Upper lobe of right lung (tissue), 1 donor: ENCODE measurements at places on chromosomes 6 and 20. TPM values are rescaled to one million over a fixed set of nuclear protein-coding genes. Genes with fewer than 3 reads are reported as not detected.

The FABP7 gene
- not detected for total RNA-seq

The CD40 gene
- 36.8 TPM for total RNA-seq

The CCNC gene
- total RNA-seq = 40.3 TPM

- no peak for DNase-seq
Measured at GRCh38 chr6:134253681-134254080, 64.2 kb downstream of the SGK1 start.

DNA sequence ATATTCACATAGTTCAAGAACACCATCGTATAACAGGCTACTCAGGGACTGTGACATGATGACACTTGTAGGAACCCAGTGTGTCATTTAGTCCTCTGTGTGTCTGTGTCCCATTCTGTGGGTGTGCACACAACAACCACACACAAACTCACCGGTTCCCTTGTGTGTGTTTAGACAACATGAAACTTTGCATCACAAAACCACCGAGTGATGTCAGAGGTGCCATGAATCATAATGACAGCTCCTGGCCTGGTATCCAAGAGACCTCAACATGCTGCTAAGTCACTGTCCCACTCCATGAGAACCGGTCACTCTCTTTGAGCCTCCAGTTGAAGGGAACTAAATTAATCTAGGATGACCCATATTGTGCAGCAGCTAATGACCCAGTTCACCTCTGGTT lies 421.3 kb downstream of the PREX1 start:
- no peak for DNase-seq

- DNase-seq = peak; percentile 73
Measured at GRCh38 chr20:29878281-29878741, 1379.2 kb upstream of the DEFB115 start.

- peak; percentile 68 for DNase-seq
Measured at GRCh38 chr6:158009114-158009891, 27.6 kb downstream of the SYNJ2 start.

DNA sequence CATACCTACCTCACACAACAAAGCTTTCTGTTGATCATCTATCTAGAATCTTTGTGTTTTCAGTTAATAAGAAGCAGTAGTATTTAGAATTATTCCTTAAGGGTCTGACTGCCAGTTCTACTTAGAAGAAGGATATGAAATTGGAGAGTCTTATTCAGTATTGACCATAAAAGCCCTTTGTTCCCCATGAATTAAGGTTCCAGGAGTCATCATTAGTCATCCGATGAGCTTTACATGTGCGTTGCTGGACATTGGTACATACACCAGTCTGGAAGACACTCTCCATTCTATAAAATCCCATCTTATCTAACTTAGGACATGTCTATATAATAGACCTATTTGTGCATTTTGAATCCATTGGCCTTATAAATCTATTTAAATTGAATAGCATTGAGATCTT lies 34.4 kb upstream of the RNF217 start:
- DNase-seq = no peak

DNA sequence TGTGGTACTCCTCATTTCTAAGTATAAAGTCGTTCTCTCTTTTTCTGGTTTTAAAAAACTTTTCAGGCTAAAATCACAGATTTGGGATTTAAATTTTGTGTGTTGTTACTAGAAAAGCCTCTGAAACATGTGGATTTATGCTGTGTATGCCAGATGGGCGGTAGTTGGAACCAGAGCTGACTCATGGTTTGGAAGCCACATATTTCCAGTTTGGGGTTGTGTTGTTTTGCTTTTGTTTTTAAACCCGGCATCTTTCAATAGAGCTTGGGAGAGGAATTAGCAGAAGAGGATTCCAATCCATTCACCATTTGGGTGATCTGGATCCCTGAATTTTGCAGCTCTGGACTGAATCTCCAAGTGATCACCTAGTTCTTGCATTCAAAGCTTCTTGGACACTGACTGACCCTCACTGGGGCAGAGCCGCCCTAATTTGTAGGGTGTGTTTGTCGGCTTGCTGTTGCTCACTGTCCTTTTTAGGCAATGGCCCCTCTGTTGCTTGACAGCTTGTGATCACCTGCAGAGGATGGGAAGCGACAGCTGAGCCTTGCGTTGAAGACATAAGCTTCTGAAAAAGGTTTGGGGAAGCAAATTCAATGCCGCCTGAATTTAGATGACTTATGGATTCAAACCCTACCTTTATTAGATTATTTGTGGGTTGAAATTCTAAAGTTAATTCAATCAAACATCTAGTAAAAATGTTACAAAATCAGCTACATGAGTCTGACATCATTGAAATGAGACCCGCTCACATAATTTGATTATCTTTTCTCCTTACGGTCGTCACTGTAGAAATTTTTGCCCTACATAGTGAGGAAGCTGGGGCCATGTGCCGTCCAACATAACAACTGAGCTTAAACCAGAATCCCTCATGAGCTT lies 79.9 kb upstream of the CD83 start:
- DNase-seq = no peak

- DNase-seq = no peak
Measured at GRCh38 chr6:46221222-46221793, 50.5 kb upstream of the ENPP5 start.

DNA sequence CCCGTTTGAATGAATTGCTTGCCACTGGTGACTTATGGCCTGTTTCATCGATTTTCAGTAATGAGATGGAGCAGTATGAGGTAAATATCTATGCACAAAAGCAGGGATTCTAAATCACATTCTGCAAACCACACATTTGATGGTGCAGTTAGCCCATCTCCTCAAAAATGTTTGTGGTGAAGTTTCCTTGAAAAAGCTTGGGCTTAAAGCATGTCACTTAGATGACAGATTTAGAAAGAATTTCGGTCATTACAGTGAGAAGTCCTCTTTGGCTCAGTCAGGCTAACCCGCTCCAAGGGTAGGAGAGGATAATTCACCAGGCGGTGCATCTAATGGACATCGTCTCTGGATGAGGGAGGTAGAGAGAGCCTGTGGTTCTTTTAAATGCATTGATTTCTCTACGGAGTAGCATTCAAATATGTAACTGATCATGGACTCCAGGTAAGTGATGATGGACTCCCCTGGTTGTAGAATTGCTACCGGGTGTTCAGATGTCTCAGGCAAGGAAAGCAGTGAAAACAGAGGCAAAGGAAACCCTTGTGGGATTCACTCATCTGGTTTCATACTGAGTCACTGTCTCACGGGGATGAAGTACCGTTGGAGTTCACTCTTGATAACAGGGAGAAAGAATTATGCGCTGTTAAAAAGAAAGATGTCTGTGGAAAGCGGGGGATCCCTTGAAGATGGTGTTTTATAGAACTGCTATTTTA lies 65.3 kb downstream of the AIG1 start:
- no peak for DNase-seq

- no peak for DNase-seq
Measured at GRCh38 chr6:3910106-3910663, 61.0 kb downstream of the FAM50B start.

DNA sequence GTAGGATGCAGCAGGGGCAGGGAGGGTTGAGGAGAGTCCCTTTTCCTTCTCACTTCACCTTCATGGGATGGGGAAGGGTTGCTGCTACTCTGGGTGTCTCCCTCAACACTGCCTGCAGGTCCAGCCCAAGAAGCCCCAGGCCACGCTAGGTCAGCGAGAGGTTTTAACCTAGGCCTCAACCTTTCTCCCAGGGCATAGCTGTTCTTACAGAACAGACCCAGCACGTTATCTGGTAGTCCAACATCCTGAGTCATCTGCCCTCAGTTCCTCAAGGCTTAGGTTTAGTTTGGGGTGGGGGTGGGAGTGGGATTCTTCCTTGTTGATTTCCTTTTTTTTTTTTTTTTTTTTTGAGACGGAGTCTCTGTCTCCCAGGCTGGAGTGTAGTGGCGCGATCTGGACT lies 15.8 kb downstream of the LRRC73 start:
- DNase-seq = no peak

DNA sequence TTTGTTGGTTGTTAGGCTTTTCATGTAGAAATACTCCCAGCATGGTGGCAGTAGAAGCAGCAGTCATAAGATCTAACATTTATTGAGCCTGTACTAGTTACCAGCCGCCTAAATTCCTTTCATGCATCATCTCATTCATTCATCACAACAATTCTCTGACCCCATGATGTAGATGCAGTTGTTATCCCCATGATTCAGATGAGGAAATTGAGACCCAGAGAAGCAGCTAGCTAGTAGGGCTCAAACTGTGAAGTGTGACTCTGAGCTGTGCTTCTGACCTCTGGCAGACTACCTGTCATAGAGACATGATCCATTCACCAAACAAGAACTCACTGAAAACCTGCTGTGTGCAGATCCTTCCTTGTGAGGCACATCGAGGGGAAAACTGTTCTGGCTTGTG lies 16.9 kb downstream of the RREB1 start:
- no peak for DNase-seq
